ENCODE measurements at places on chromosomes 3 and 15. TPM values are rescaled to one million over a fixed set of nuclear protein-coding genes. Genes with fewer than 3 reads are reported as not detected.

DNA sequence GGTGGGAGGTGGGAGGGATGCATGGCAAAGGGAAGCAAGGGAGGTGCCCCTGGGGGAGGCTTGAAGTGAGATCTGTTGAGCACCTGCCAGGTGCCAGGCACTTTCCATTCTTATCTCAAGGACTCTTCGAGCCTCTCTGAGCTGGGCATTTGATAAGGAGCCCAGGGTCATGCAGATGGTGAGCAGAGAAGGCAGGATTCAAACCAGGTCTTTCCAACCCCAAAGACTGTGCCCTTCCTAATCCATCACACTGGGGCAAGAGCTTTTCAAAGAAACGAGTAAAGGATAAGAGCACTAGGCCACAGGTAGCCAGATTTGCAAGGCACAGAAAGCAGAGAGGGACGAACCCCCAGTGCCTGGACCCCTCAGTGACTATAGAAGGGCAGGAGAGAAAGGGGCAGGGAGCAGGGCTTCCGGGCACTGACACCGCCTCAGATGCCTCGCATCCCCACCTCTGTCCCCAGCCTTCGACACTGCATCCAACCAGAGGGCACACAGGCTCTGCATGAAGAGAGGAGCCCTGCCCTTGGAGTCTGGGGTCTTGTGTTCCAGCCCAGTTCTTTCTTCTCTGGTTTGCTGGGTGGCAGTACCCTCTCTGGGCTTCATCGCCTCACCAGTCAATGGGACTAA, 21.0 kb downstream of the IGDCC4 start:
- no peak overlapping the region for H3K4me3 ChIP-seq
- H3K27ac ChIP-seq: no peak overlapping the region
- DNase-seq: no peak
- H3K36me3 ChIP-seq: no peaks in the 10 kb centered on the region
- no peaks in the 10 kb centered on the region for H3K27me3 ChIP-seq

GRCh38 chr3:56667973-56668579, 15.0 kb downstream of the TASOR start:
- H3K4me3 ChIP-seq: no peak overlapping the region
- H3K27me3 ChIP-seq: no peaks in the 10 kb centered on the region
- no peaks in the 10 kb centered on the region for H3K4me1 ChIP-seq
- DNase-seq: no peak

DNA sequence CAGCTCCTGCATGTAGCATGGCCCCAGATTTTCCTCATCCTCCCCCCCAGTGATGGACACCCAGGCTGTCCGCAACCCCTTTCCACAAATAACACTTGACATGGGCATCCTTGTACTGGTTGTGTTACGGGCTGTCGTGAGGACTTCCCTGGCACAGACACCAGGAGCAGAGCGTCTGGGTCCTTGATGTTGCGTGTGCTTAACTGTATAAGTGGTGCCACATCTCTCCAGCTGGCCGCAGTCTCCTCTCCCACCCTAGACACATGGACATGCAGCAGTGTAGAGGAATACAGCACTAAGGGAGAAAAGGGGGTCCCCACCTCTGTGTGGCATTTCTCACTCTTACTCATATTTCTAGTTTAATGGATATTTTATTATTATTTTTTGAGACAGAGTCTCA, 56.6 kb downstream of the FBLN2 start:
- no peaks in the 10 kb centered on the region for H3K27me3 ChIP-seq
- H3K4me3 ChIP-seq: no peak overlapping the region
- H3K36me3 ChIP-seq: no peaks in the 10 kb centered on the region
- no peak overlapping the region for H3K27ac ChIP-seq
- DNase-seq: no peak
- no peaks in the 10 kb centered on the region for H3K4me1 ChIP-seq

GRCh38 chr3:150697646-150698045, 6.1 kb downstream of the ERICH6 start:
- no peaks in the 10 kb centered on the region for H3K36me3 ChIP-seq
- H3K27me3 ChIP-seq: no peaks in the 10 kb centered on the region
- 0 out of 2 replicates have a peak, but pooled peaks cover 2% of the 10 kb centered on the region for H3K4me1 ChIP-seq

GRCh38 chr3:194985031-194985578, 285.9 kb downstream of the XXYLT1 start:
- no peaks in the 10 kb centered on the region for H3K4me1 ChIP-seq
- no peak for DNase-seq
- no peaks in the 10 kb centered on the region for H3K36me3 ChIP-seq
- H3K27ac ChIP-seq: peak overlapping the region; percentile 14
- H3K27me3 ChIP-seq: no peaks in the 10 kb centered on the region
- peak overlapping the region; percentile 19 for H3K4me3 ChIP-seq

DNA sequence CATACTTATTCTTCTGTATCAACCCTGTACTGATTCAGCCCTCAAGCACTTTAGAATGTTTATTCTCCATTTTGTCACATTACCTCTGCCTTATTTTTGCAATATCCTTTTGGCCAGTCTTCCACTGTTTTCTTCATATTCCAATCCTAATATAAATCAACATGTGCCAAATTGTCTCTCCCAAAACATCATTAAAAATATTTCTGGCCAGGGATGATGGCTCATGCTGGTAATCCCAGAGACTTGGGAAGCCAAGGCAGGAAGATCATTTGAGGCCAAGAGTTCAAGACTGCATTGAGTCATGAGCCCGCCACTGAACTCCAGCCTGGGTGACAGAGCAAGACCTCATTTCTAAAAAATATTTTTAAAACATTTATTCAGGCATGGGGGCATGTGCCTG, 641.4 kb upstream of the CBLB start:
- no peak for DNase-seq
- no peaks in the 10 kb centered on the region for H3K27me3 ChIP-seq

GRCh38 chr3:120688121-120688520, 6.1 kb upstream of the HGD start:
- H3K27ac ChIP-seq: no peak overlapping the region
- no peak for DNase-seq
- no peaks in the 10 kb centered on the region for H3K36me3 ChIP-seq
- no peaks in the 10 kb centered on the region for H3K4me1 ChIP-seq
- no peak overlapping the region for H3K4me3 ChIP-seq

DNA sequence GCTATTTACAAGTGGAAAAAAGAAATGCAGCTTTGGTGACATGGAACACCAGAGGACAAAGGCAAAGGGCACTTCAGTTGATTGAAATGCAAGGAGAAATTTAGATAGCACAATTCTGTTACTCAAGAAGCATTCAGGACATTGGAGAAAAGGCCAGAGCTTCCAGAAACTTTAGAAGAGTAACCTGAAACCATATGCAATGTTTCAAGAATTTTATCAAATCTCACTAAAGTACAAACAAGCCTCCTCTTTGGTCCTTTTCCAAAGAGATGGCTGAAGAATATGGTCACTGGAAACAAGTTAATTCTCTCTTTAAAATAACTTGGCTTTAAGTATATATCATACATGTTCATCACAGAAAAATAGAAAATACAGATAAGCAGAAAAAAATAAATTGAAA, 14.6 kb upstream of the LMOD3 start:
- H3K4me3 ChIP-seq: no peak overlapping the region
- no peak overlapping the region for H3K27ac ChIP-seq
- H3K27me3 ChIP-seq: no peaks in the 10 kb centered on the region
- H3K4me1 ChIP-seq: no peaks in the 10 kb centered on the region

- no peak overlapping the region for H3K4me3 ChIP-seq
- DNase-seq: no peak
- no peaks in the 10 kb centered on the region for H3K27me3 ChIP-seq
These were observed 122.4 kb downstream of the FOXP1 start for GRCh38 chr3:71461114-71461513.

- DNase-seq: no peak
- no peaks in the 10 kb centered on the region for H3K36me3 ChIP-seq
These were observed 188.5 kb downstream of the MAGI1 start for GRCh38 chr3:65850261-65850660.

DNA sequence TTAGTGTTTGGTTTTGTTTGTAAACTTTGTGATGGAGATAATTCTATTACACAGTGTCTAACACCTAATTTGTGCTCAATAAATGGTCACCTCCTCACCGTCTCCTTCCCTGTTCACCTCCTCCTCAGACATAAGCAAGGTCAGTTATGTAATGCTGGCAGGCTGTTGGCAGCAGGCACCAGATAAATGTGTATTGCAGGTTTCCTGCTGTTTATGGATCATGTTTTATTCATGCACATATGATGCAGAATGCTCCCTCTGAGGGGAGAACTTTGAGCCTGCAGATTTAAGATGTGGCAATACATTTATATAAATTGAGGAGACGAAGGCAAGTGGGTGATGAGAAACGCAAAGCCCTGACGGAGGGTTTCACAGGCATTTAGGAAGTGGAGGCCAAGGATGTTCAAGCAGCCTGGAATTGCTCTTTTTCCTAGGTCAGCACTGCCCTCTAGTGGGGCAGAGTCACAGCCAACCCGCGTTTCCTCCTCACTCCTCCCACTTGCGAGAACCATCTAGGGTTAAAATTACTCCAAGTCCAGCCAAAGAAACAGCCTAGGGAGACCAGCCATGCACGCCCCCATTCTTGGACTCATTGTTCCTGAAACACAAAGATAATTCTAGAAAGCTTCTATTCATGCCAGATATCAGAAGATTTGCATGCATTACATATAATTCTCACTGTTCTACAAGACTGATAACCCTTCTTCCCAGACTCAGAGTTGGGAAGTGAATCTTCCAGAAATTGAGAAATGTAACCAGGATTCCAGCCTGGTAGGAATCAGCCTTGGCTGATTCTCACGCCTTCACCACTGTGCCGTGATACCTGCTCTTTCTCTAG, 228.7 kb downstream of the SLCO3A1 start:
- no peak overlapping the region for H3K27ac ChIP-seq
- DNase-seq: no peak
- no peaks in the 10 kb centered on the region for H3K4me1 ChIP-seq
- no peaks in the 10 kb centered on the region for H3K36me3 ChIP-seq
- H3K4me3 ChIP-seq: no peak overlapping the region
- H3K27me3 ChIP-seq: no peaks in the 10 kb centered on the region

GRCh38 chr15:74428970-74429780, 4.6 kb downstream of the SEMA7A start:
- H3K4me1 ChIP-seq: peaks cover 56% of the 10 kb centered on the region
- 0 out of 2 replicates have a peak overlapping the region, but pooled peaks have one; percentile 49 for H3K27ac ChIP-seq
- no peaks in the 10 kb centered on the region for H3K27me3 ChIP-seq
- DNase-seq: no peak
- no peaks in the 10 kb centered on the region for H3K36me3 ChIP-seq

DNA sequence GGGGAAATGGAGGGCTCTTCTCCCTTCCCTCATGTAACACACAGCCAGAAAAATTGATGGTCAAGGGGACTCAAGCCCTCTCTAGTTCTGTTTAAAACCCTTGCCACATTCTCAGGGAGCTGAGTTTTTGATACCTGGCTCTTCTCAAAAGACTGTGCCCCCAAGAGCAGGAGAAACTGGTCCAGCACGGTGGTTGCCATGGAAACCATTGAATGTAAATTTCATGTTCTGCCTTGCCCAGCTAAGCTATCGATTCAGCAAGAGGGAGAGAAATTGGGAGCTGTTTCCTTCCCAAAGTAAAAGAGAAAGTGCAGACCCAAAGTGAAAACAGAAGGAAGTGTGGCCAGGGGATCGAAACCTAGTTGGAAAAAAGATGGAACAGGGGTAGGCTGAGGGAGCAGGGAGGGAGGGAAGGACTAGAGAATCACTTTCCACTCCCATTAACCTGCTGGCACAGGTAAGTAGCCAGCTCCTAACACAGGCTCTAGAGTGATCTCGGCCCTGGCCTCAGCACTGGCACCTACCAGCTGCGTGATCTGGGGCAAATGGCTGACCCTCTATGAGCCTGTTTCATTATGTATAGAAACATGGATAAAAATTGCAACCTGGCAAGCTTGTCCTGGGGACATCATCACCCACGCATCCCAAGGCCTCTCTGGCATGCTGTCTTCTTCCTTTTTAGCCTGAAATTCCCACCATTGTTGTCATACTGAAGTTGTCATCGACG, 140.9 kb downstream of the TPRA1 start:
- H3K36me3 ChIP-seq: no peaks in the 10 kb centered on the region
- no peak overlapping the region for H3K4me3 ChIP-seq
- H3K27me3 ChIP-seq: peaks cover 5% of the 10 kb centered on the region
- H3K4me1 ChIP-seq: no peaks in the 10 kb centered on the region

- H3K27me3 ChIP-seq: no peaks in the 10 kb centered on the region
- H3K27ac ChIP-seq: no peak overlapping the region
- H3K4me3 ChIP-seq: no peak overlapping the region
- no peak for DNase-seq
- H3K4me1 ChIP-seq: no peaks in the 10 kb centered on the region
These were observed 251.8 kb downstream of the MAGI1 start for GRCh38 chr3:65786890-65787289.

GRCh38 chr3:37582086-37582485, 279.6 kb upstream of the CTDSPL start:
- no peaks in the 10 kb centered on the region for H3K27me3 ChIP-seq
- H3K4me3 ChIP-seq: no peak overlapping the region

- H3K36me3 ChIP-seq: no peaks in the 10 kb centered on the region
- no peaks in the 10 kb centered on the region for H3K4me1 ChIP-seq
- no peak overlapping the region for H3K4me3 ChIP-seq
These were observed 48.1 kb downstream of the ALCAM start for GRCh38 chr3:105414841-105415240.

DNA sequence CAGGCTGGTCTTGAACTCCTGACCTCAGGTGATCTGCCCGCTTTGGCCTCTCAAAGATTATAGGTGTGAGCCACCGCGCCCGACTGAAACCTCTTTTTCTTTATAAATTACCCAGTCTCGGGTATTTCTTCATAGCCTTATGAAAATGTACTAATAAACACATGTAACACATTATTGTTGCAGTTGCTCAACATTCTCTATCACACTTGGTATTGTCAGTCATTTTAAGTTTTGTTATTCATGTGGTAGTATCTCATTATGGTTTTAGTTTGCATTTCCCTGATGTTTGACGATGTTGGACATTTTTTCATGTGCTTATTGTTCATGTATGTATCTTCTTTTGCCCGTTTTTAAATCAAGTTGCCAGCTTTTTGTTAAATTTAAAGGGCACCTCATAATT, 109.7 kb downstream of the TCF12 start:
- no peak overlapping the region for H3K4me3 ChIP-seq
- 0 out of 2 replicates have a peak, but pooled peaks cover 4% of the 10 kb centered on the region for H3K4me1 ChIP-seq
- no peak overlapping the region for H3K27ac ChIP-seq
- DNase-seq: no peak

CHRNA5 gene
- total RNA-seq: 52.4 TPM

DUOXA2 gene
- total RNA-seq: not detected

TM4SF1 gene
- total RNA-seq: 1,063 TPM

PIK3CA gene
- total RNA-seq: 27.6 TPM

NEK10 gene
- total RNA-seq: 5.7 TPM
